Coronary artery (tissue), 2 donors: ENCODE measurements at places on chromosomes 11 and 22.

DNA sequence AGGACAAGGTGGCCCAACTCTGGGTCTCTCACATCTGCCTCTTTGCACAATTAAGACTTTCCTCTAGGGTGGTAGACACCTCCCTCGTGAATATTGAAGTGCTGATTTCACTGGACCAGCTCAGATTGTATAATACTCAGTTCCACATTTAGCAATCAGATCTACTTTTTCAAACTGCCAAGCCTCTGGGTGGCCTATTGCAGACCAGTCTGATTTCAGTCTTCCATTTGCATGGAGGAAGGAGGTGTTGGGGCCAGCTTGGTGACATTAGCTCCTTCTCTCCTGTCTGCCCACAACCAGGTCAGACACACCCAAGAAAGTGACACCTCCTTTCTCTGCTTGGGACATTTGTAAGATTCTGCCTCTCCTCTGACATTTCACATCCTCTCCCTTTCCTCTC, 78.2 kb downstream of the PPFIBP2 start:
- peak; percentile 28 for DNase-seq

- peak; percentile 96 for DNase-seq
Measured at GRCh38 chr11:2778630-2779498, 79.1 kb upstream of the KCNQ1OT1 start.

DNA sequence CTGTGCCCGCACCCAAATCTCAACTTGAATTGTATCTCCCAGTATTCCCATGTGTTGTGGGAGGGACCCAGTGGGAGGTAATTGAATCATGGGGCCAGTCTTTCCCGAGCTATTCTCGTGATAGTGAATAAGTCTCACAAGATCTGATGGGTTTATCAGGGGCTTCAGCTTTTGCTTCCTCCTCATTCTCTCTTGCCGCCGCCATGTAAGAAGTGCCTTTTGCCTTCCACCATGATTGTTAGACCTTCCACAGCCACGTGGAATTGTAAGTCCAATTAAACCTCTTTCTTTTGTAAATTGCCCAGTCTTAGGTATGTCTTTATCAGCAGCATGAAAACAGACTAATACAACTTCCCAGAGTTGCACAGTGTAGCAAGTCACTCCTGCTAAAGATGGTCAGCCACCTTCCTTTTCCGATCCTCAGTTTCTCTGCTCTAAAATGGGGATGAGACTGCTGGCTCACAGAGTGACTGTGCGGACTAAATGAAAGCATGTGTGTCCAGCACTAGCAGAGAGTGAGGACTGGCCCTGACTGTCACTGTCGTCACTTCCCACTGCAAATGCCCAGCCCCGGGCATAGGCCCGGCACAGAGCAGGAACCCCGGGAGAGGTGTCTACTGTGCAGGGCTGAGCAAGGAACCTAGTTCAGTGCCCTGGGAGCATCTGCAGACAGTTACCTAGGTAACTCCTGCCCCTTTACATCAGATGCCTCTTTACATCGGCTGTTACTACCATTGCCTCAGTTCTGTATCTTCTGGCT, 9.5 kb downstream of the TSKU start:
- peak; percentile 62 for DNase-seq

DNA sequence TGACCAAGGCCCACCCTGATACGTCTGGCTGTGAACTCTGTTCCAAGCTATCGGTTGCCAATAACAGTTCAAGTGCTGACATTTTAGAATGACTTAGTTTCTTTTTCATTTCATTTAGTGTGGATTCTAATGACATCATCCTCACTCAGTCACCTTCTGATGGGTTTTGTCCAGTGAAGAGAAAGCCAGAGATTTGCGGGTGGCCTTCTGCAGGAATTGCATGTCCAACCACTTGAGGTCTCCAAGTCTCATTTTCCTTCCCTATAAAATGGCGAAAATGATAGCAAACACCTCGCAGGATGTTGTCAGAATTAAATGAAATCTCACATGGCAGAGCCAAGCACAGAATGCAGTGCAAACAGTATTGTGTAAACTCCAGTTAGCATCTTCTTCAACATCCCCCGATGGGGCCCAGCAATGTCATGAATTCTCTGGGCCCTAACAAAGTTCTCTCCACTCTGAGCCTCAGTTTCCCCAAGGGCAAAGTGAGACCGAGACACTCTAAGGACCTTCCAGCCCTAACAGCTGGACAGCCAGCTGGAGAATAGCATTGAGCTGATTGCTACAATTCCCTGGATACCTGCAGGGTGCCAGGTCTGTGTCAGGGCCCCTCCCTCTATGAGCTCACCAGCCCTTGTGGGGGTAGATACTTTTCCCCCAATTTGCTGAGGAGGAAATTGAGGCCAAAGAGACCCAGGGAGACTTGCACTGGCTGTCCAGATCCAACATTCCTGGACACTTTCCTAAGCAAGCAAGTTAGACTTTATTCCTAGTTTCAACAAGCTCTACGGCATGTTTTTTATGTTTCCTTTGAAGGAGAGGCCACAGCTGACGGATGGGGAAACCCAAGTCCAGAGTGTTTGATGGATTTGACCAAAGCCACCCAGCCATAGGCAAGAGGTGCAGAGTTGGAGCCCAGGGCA, 286.7 kb downstream of the MN1 start:
- peak; percentile 87 for DNase-seq

- no peak for DNase-seq
Measured at GRCh38 chr11:105361651-105362050, 222.1 kb upstream of the CARD18 start.

DNA sequence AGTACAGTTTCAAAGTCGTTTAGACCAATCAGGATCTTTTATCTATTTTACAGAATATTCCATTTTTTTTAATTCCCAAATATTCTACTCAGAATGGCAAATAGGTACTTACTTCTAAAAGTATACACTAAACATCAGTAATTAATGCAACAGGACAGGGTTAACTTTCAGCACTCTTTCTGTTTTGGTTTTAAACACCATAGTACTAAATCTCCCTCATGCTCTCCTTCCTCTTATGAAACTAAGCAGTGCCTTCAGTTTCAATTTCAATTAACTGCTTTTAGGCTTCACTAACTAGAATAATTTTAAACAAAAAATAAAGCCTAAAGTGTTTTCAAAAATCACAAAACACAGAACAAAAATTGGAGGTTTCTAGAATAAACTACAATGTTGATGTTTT, 57.9 kb downstream of the NOX4 start:
- DNase-seq: no peak

- no peak for DNase-seq
Measured at GRCh38 chr11:11972730-11973341, 35.6 kb downstream of the DKK3 start.

DNA sequence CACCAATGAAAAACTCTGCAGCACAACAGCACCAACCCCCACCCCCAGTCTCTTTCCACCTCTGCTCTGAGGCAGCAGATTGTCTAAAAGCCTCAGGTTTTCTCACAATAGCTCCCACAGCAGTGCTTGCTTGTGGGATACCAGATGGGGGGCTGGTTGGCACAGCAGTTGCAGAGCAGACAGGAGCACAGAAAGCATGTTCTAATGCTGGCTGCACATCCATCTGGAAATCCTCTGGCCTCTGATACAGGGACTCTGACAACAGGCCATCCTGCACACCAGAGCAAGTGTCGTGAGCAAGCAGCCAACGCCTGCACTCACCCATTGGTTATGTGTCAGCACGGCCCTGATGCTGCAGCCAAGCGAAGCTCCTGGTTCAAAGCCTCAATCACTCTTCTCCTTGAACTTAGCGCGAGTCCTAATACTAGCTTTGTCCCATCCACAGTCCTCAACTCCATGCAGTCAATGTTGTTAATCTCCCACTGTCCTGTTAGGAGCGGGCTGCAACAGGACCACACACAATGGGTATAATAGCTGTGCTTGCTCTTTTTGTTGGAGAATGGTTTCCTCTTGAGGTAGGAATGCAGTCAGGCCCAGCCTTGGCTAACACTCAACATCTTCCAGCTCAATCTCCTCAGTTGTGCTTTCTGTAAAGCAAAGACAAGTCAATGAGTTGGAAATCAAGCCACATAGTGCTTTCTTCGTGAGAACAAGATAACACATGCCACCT, 30.3 kb downstream of the VSTM5 start:
- DNase-seq: no peak

- DNase-seq: peak; percentile 89
Measured at GRCh38 chr11:560305-561147, at the start of the genes LMNTD2 and RASSF7. Gene LMNTD2 (minus strand): TSS chr11:560738. CDS start chr11:560716, 22 bp downstream. Gene RASSF7 (plus strand): TSS chr11:560970. CDS start chr11:561769, 799 bp downstream.

DNA sequence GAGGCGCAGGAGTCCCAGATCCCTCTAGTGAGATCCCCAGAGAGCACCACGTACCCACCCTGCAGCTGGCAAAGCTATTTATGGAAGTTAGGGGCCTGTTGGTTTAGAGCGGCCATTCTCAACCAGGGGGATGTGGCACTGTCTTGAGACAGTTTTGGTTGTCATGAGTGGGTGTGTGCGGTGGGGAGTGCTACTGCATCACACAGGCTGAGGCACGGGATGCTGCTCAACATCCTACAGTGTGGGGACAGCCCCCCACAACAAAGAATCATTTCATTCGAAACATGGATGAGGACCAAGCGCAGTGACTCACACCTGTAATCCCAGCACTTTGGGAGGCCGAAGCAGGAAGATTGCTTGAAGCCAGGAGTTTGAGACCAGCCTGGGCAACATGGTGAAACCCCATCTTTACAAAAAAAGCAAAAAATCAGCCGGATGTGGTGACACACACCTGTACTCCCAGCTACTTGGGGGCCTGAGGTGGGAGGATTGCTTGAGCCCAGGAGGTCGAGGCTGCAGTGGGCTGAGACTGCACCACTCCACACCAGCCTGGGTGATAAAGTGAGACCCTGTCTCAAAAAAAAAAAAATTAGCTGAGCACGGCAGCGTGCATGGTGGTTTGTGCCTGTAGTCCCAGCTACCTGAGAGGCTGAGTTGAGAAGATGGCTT, 28.2 kb downstream of the GGT5 start:
- no peak for DNase-seq

DNA sequence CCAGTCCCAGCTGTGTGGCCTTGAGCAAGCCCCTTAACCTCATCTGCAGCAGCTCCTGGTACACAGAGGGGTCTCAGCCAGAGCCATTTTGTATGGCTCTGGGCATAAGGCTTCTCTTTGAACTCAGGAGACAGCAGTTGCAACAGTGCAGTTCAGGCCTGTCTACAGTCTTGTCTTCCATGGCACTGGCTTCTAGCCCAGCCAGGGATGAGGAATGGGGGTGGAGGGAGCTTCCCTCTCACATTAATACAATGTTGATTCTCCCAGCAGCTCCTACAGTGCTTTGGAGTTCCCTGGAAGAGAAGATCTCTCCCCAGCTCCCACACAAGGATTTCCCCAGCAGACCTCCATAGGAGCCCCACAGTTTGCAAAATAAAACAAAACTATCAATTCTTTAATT, 350.2 kb downstream of the BUD13 start:
- no peak for DNase-seq

DNA sequence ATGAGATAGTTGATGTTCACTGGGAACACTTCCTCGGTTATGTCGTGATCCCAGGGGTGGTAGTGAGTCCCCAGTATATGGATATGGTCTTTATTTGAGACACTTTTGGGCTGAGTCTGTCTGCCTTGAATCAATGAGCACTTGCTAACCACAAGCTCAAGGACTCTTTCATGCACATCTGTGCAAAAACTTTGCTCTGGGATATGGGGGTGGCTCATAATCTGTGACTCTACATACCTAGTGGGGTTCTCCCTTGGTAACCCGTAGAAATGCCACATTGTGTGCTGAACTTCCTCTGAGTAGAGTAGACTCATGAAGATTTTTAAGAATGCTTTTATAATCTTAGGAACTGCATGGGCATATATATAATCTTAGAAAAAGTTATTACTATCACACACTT, 69.3 kb downstream of the SWAP70 start:
- DNase-seq: no peak

- no peak for DNase-seq
Measured at GRCh38 chr22:49829044-49829853, 1.6 kb upstream of the BRD1 start.

- DNase-seq: peak; percentile 95
Measured at GRCh38 chr22:46069521-46070214, 80.7 kb upstream of the PPARA start.

- no peak for DNase-seq
Measured at GRCh38 chr22:30390974-30391691, 3.9 kb upstream of the RNF215 start.

- no peak for DNase-seq
Measured at GRCh38 chr11:93526641-93527583, 16.3 kb downstream of the SMCO4 start.

DNA sequence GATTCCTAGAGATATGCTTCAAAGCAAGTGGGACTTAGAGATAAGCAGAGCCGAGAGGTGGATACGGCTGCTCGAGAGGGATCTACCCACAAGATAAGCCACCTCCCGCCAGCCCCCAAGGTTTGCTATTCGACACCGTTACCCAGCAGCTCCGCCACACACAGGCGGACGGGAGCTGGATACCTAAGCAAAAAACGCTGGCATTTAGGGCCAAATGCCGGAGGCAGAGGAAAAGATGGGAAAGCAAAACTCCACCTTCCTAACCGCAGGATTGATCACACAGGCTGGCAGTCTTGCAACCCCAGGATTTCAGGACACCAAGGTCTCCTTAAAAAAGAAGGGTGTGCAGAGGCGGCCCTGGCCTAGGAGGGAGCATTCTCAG, 709 bp downstream of the FTH1 start:
- no peak for DNase-seq

DNA sequence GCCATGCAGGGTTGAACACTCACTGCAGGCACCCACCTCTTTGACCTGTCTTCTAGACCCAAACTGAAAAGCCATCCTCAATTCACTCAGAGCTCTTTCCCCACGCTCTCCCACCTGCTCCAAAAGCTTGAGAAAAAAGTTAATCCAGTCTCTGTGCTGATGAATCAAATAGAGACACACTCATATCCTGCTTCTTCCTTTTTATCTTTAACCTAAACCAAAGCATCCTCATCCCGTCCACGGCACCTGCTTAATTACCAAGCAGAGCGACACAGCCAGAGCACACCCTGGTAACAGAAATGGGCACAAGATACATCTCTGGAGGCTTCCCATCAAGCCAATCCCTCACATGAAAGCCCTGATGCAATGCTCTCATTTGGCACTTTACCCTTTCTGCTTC, 102.6 kb downstream of the PLEKHA7 start:
- DNase-seq: no peak

DNA sequence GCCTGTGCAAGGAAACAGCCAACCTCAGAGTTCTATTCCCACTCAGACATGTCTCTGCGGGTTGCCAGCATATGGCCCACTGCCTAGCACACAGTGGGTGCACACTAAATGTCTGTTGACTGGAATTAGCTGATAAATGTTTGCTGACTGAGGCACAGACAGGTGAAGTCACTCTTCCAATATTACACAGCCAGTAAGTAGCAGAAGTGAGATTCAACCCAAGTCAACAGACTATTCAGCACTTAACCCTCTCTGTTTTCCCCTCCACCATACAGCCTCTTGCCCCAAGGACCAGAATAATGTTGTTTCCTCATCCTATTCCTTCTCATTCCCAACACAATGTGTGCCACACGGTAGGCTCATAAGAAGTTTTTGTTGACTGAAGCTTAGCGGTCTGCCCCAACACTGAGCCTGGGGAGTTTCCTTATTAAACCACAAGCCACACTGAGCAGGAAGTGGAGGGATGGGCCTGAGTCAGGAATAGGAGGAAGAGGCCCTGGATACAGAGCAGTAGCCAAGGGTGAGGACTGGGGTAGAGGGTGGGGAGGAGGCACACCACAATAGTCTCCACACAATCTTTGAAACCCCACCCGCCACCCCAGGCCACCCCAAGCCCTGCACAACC, 15.7 kb upstream of the IL10RA start:
- DNase-seq: no peak

- DNase-seq: no peak
Measured at GRCh38 chr11:112877581-112877980, 83.6 kb upstream of the NCAM1 start.
